Right lobe of liver (tissue), 6 donors: ENCODE measurements at places on chromosomes 2 and 18.

- no peak overlapping the region for H3K4me3 ChIP-seq
- no peaks in the 10 kb centered on the region for H3K4me1 ChIP-seq
- no peaks in the 10 kb centered on the region for H3K27me3 ChIP-seq
- no peak for DNase-seq
Measured at GRCh38 chr18:4510711-4511110, 55.6 kb upstream of the DLGAP1 start.

- DNase-seq: no peak
- H3K4me1 ChIP-seq: no peaks in the 10 kb centered on the region
- no peak overlapping the region for H3K4me3 ChIP-seq
- no peaks in the 10 kb centered on the region for H3K27me3 ChIP-seq
Measured at GRCh38 chr18:41042866-41043265, 912.2 kb upstream of the PIK3C3 start.

- no peaks in the 10 kb centered on the region for H3K4me1 ChIP-seq
- no peak for DNase-seq
- H3K4me3 ChIP-seq: no peak overlapping the region
Measured at GRCh38 chr2:233361297-233361696, 7.0 kb downstream of the DGKD start.

DNA sequence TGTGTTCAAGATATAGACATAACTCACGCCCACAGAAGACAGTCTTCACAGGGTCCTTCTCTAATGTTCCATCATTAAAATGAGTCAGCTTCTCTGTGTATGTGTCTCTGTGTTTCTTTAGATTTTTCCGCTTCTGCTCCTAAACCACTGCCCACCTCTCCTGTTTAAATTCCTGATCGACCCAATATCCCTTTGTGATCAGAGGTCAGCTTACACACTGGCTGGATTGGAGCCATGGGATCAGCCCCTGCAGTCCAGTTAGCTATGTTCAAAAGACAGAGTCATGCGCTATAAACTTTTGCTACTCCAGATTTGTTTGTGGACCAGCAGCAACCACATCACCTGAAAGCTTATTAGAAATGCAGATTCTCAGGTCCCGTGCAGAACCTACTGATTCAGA is 229.2 kb downstream of the C1D start:
- H3K27me3 ChIP-seq: no peaks in the 10 kb centered on the region
- no peak overlapping the region for H3K4me3 ChIP-seq
- no peak for DNase-seq
- no peaks in the 10 kb centered on the region for H3K4me1 ChIP-seq
- no peak overlapping the region for H3K27ac ChIP-seq

DNA sequence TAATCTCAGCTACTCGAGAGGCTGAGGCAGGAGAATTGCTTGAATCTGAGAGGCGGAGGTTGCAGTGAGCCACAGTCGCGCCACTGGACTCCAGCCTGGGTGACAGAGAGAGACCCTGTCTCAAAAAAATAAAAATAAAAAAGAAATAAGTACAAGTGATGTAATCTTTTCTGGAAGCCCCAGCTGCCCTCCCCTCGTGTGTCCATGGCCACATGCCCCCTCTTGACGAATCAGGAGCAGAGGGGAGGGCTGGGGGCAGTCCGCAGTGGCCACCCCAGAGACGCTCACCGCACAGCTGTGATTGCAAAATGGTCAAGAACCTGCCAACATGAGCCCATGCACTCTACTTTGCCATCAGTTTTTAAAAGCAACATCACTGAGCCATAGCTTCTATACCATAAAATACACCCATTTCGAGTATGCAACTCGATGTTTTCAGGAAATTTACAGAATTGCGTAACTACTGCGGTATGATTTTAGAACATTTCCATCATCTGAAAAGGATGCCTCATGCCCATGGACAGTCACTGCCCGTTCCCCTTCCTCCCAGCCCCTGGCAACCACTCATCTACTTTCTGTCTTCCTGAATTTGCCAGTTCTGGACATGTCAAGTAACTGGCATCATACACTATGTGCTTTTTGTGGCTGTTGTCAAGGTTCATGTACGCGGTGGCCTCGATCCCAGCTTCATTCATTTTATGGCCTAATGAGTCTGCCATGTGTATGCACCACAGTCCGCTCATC is 88.1 kb downstream of the NDUFA10 start:
- peak; percentile 16 for DNase-seq
- H3K27me3 ChIP-seq: no peaks in the 10 kb centered on the region
- H3K4me1 ChIP-seq: no peaks in the 10 kb centered on the region
- H3K4me3 ChIP-seq: no peak overlapping the region

DNA sequence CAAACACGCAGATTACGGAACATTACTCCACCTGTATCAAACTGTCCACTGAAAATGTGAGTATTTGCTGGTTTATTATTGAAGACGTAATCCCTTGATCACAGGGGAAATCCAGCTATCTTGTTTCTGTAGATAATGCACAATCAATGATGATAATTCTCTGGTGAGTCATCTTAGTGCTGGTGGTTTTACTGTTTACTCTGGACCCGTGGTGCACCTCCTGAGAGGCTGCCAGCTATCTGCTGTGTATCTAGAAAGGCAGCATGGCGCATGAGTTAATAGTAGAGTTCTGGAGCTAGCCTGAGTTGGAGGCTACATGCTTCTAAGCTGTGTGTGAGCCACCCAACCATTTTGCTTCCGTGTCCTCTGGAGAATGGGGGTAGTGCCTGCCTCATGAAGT is 6.5 kb downstream of the NCAPH start:
- H3K36me3 ChIP-seq: no peaks in the 10 kb centered on the region
- no peak for DNase-seq
- no peaks in the 10 kb centered on the region for H3K27me3 ChIP-seq
- H3K4me1 ChIP-seq: no peaks in the 10 kb centered on the region

- no peak for DNase-seq
- no peaks in the 10 kb centered on the region for H3K4me1 ChIP-seq
- no peaks in the 10 kb centered on the region for H3K36me3 ChIP-seq
- H3K4me3 ChIP-seq: no peak overlapping the region
- H3K27ac ChIP-seq: no peak overlapping the region
- H3K27me3 ChIP-seq: no peaks in the 10 kb centered on the region
Measured at GRCh38 chr2:145961846-145962245, 1441.9 kb upstream of the ZEB2 start.

- H3K27me3 ChIP-seq: no peaks in the 10 kb centered on the region
- H3K36me3 ChIP-seq: no peaks in the 10 kb centered on the region
- no peak overlapping the region for H3K4me3 ChIP-seq
- DNase-seq: no peak
- no peak overlapping the region for H3K27ac ChIP-seq
Measured at GRCh38 chr2:34747643-34748042, 1148.5 kb upstream of the FAM98A start.

- H3K4me3 ChIP-seq: peak overlapping the region; percentile 54
- no peaks in the 10 kb centered on the region for H3K4me1 ChIP-seq
- no peaks in the 10 kb centered on the region for H3K36me3 ChIP-seq
- no peaks in the 10 kb centered on the region for H3K27me3 ChIP-seq
- DNase-seq: no peak
Measured at GRCh38 chr2:156322051-156322685, 10.4 kb downstream of the NR4A2 start.

DNA sequence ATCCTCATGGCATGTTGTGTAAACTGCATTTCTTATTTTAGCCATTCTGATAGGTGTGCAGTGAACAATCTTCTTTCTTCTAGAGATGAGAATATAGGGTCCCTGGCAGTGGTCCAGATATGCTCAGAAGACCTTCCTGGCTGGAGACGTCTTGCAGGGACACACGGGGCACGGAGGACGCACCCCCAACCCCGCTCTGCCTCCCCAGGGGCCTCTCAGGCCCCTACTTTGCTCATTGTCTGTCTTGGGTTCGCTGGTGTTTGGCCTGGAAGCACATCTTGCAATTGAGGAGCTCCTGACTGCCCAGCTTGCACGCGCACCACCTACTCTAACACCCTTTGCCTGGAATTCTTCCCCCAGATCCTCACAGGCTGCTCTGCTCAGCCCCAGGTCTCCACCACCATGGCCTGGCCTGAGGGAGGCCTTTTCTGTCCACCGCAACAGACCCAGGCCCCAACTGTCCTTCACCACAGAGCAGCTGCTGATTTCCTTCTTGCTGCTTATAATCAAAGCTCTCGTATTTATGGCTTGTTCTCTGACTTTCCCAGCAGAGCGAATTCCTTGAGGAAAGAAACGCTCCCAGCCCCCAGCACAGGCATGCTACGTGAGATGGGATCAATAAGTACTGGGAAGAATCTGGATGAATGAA is 295.9 kb upstream of the HDAC4 start:
- no peak overlapping the region for H3K27ac ChIP-seq
- no peak for DNase-seq
- H3K4me1 ChIP-seq: no peaks in the 10 kb centered on the region
- no peak overlapping the region for H3K4me3 ChIP-seq
- H3K36me3 ChIP-seq: no peaks in the 10 kb centered on the region

DNA sequence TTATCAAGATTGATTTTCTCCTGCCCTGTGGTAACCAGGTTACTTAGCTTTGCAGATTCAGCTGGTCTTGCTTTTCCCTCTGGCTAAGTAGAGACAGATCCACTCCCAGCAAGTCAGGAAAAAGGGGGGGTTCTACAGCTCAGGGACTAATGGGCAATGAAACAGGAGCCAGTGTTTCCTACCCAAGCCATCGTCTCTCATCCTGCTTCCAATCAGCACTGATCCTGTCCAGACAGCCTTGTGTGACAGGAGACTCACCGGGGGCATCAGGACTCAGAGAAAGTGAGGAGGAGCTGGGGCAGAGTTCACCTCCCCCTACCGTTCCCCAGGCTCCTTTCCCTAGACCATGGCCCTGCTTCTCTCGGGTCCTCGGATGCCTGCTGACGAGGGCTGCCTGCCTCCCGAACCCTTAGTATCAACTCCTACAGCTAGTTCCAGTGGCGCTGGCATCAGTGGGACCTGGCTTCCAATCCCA is 307.6 kb downstream of the ALK start:
- H3K4me3 ChIP-seq: no peak overlapping the region
- H3K36me3 ChIP-seq: no peaks in the 10 kb centered on the region
- H3K27ac ChIP-seq: no peak overlapping the region
- no peaks in the 10 kb centered on the region for H3K27me3 ChIP-seq
